Chondrocyte (in vitro differentiated cells): ENCODE measurements at places on chromosomes 6 and 20. TPM values are rescaled to one million over a fixed set of nuclear protein-coding genes. Genes with fewer than 3 reads are reported as not detected.

The PHACTR1 gene
- total RNA-seq, result 2.1 to 3.7 TPM (median 2.5 TPM) in 3 replicates

The POPDC3 gene
- total RNA-seq, result 2.6 to 4.6 TPM (median 3.4 TPM) in 3 replicates

The CDH4 gene
- 0.48 to 1.1 TPM (median 0.99 TPM) in 3 replicates for total RNA-seq

The FOXA2 gene
- not detected in 3 replicates for total RNA-seq

The TBP gene
- total RNA-seq, result 13.2 to 14.1 TPM (median 13.4 TPM) in 3 replicates

- H3K4me1 ChIP-seq, result no peaks in the 10 kb centered on the region
- no peak overlapping the region for H3K4me3 ChIP-seq
- no peak overlapping the region for H3K27ac ChIP-seq
- H3K27me3 ChIP-seq, result no peaks in the 10 kb centered on the region
These were observed 20.5 kb downstream of the RIMS1 start for GRCh38 chr6:71906813-71907212.

- peaks cover 16% of the 10 kb centered on the region for H3K4me1 ChIP-seq
- no peaks in the 10 kb centered on the region for H3K36me3 ChIP-seq
- no peak overlapping the region for H3K4me3 ChIP-seq
- H3K27me3 ChIP-seq, result no peaks in the 10 kb centered on the region
- H3K27ac ChIP-seq, result no peak overlapping the region
These were observed 28.5 kb upstream of the MAP3K4 start for GRCh38 chr6:160962835-160963623.

GRCh38 chr20:25148181-25148981 is 47.1 kb upstream of the ENTPD6 start:
- H3K4me1 ChIP-seq, result no peaks in the 10 kb centered on the region
- H3K27ac ChIP-seq, result no peak overlapping the region
- peaks cover 36% of the 10 kb centered on the region for H3K27me3 ChIP-seq
- no peak for DNase-seq

DNA sequence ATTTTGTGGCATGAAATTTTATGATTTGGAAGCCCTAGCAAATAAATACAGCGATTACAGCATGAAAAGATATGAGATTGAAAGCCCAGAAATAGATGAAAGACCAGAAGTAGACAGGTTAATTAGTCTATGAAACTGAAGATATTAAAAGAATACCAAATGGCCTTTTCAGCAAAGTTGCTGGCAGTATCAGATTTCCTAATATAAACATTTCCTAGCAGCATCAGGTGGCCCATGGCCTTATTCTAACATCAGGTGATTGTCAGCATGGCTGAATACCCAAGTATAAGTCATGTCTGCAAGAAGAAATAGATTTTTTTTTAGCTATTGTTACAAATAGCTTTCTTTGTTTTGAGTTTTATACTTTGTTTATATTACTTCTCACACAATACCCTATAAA is 93.2 kb downstream of the CLVS2 start:
- H3K4me1 ChIP-seq, result peaks cover 11% of the 10 kb centered on the region
- H3K27me3 ChIP-seq, result no peaks in the 10 kb centered on the region
- no peak overlapping the region for H3K4me3 ChIP-seq
- H3K36me3 ChIP-seq, result no peaks in the 10 kb centered on the region

GRCh38 chr6:5681480-5681879 is 325.2 kb downstream of the NRN1 start:
- H3K36me3 ChIP-seq, result no peaks in the 10 kb centered on the region
- DNase-seq, result no peak
- no peaks in the 10 kb centered on the region for H3K27me3 ChIP-seq

- no peak overlapping the region for H3K27ac ChIP-seq
- H3K4me3 ChIP-seq, result no peak overlapping the region
- no peaks in the 10 kb centered on the region for H3K27me3 ChIP-seq
- H3K4me1 ChIP-seq, result peaks cover 40% of the 10 kb centered on the region
- no peak for DNase-seq
These were observed 66.0 kb upstream of the UTRN start for GRCh38 chr6:144219056-144219685.

DNA sequence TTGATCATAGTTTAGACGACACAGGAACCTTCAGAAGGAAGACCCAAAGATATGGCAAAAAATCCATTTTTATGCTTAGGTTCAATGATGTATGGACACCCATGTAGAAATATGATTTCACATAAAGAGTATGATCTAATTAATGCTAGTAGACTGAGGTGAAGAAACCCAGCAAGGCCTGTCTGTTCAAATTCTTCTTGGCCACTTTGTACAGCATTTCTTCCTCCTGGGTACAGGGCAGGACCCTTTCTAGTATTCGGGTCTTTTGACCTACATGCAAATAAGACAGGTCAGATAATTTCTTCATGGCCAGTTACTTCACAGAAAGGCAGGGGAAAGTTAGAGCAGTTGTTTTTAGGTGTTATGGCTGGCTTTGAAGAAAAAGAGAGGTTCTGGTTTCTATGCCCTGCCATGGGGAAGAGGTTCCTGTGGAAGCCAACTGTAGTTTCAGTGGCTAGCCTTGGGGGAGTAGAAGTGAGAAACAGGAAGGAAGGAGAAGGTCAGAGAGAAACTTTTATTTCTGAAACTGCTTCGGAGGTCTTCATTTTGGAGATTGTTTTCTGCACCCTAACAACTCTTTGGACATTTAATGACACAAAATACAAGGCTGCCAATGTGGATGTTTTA is 208.3 kb downstream of the PTPRK start:
- H3K4me3 ChIP-seq, result no peak overlapping the region
- H3K27me3 ChIP-seq, result no peaks in the 10 kb centered on the region
- H3K4me1 ChIP-seq, result no peaks in the 10 kb centered on the region
